ENCODE measurements at places on chromosomes 3 and 15.

DNA sequence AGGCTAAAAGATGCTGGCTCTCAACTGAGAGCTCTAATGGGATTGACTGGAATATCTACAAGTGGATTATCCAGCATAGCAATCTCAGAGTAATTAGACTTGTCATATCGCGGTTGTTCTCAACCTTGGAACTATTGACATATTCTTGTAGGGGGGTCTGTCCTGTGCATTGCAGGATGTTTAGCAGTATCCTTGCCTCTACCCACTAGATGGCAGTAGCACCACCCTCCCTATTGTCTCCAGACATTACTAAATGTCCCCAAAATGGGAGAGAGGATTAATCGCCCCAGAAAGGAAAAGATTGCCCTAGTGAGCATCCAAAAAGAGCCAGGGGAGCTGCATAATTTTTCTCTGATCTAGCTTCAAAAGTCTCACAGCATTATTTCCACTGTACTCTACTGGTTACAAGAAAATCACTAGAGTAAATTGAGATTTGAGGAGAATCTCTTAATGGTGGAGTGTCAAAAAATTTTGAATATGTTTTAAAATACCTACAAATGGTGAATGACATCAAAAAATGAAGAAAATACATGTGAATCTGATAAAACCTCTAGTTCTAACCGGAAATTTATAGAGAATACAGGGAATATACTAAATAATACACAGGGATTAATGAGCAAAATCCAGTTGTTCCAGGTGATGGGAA lies 388.2 kb upstream of the AGTR1 start:
- DNase-seq: no peak

DNA sequence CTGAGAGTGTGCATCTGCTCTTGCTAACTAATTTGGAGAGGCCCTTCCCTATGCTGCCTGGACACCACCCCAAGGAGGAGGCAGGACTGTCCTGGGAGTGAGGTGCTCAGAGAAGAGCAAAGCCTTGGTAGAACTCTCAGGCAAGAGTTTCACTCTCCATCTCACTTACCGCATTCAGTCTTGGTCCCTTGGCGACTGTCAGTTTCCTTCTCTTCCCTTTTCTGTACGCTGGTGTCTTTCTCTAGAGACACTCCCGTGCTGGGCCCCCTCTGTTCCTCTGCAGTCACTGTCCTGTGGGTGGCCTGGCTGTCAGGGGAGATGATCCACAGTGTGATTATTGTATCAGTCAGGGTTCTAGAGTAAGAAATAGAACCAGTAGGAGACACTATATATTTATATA lies 44.0 kb downstream of the IDH2 start:
- DNase-seq: peak; percentile 48

GRCh38 chr3:71039332-71039731 lies 544.2 kb downstream of the FOXP1 start:
- DNase-seq: no peak

DNA sequence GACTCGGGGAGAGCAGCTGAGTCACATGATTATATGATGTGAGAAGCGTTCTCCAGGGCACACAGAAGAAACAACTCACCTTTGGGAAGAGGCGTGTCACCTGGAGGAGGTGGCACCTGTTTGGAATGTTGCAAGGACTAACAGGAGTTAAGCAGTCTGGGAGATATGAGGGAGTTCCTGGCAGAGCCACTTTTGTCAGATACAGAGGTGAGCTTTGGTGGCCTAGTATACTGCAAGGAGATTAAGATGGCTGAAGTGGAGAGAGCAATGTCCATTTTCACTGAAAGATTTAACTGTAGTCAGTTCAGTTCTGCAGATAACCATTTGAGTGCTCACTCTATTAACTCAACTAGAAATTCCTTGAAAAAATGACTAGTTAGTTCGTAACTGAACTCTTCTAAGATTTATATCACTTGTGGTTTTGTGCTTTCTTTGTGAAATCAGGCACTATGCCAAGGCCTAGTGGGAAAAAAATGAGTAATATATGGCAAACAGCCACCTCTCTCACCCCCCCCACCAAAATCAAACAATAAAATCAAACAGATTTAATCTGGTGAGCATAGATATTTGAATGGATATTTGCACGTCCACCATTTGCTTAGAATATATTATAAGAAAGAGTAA lies 61.3 kb downstream of the CRYBG3 start:
- DNase-seq: no peak

DNA sequence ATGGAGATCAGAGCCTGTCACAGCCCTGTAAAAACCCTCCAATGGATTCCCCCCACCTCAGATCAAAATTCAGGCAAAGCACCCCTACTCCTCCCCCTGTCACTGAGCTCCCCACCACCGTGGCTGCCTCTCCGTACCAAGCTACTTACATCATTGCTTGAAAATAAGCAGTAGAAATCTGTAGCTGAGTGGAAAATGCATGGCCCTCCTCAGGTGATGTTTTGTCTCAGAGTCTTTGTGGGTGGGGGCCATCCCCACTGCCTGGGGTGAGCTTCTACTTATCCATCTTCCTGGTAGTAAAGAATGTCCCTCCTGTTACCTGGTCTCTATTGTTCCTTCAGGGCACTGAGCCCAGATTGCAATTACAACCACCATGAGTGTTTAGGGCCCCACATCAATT lies 34.5 kb downstream of the SLCO2A1 start:
- DNase-seq: no peak

DNA sequence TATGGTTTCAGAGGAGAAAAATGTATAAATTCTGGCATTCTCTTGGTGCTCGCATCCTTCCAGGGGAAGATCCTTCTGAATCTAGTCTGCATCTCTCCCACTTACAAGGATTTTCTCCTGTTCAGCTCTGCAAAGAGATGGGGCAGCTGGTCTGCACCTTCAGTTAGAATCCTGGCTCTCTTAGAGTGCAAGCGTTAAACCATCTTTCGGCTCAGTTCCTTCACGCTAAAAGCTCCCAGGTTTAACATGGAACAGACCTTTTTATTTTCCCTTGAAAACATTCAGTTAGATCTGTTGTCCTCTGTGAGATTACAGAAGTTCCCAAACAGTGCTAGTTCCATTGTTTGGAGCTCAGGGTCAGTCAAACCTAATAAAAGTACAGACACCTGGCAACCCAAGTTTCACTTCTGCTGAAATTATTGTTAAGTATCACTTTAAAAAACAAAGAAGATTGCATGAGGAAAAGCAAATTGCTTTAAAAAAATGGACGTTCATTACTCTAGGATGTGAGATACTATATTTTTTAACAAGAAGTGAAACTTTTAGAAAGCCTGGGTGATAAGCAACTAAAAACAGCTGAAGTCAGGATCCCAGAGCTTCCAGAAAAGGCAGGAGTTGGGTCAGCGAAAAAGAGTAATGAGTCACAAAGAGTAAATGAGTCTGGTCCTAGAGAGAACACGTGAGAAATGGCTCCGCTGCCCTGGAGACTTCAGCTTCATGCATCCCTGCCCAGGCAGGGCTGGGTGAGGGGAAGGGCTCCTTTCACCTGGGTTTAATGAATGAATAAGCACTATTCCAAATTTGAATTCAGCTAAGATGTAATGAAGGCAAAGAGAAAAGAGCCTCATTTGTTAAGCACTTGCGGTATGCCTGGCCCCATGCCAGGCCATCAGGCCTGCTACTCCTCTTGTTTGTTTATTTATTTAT lies 63.3 kb downstream of the ABTB1 start:
- no peak for DNase-seq

- peak; percentile 75 for DNase-seq
These were observed at the start of gene WDR5B for GRCh38 chr3:122415762-122416654. Gene WDR5B, minus strand, starts transcription at chr3:122416062. Its CDS starts 534 bp downstream, at chr3:122415528.

- no peak for DNase-seq
These were observed 57.5 kb upstream of the SIN3A start for GRCh38 chr15:75508840-75509532.

DNA sequence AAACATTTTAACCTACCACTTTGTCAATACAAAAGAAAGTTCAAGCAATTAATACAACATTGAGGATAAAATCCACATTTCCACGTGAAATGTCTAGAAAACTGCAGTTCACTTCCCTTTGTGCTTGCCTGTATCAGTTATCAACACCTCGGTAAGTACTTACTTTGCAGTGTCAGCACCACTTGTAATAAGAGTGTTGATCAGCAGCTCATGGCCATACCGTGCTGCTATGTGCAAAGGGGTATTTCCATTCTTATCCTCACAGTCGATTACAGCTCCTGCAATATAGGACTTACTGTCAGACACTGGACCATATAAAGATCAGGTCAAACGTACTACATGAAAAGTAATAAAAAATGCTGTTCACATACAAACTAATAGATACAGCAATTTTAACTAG lies 84.4 kb downstream of the ANKRD28 start:
- no peak for DNase-seq

DNA sequence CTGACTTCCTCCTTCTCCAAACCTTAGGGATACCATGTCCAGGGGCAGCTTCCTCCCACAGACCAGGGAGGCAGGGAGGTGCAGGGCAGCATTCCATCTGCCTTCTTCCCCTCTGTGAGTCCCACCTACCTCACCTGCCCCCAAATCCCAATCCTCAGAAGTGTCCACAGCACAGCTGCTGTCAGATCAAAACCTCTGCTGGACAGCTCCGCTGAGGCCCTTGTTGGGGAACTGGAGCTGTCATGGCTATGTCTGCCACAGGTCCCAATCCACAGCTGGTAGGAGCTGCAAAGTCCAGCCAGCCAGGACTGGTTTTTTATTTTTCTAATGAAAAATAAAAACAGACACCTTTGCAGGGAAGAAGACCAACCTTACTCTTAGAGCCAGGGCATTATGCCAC lies 40.7 kb upstream of the TBC1D21 start:
- DNase-seq: no peak

DNA sequence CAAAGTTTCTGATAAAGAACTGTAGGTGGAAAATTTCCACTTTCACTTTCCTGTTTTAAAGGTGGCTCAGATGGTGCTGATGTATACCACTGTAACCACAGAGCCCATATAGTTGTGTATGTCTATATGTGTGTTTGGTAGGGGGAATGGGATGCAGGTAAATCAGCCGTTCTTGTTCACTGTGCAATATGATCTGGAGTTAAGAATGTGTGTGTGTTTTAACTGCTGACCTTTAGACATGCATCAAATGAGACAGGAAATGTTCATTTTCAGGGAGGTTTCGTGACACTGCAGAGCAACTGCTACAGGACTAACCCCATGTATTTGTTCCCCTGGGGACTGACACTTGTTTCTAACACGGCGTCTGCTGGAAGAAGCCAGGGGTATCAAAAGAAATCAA lies 180.5 kb downstream of the TAFA4 start:
- no peak for DNase-seq

DNA sequence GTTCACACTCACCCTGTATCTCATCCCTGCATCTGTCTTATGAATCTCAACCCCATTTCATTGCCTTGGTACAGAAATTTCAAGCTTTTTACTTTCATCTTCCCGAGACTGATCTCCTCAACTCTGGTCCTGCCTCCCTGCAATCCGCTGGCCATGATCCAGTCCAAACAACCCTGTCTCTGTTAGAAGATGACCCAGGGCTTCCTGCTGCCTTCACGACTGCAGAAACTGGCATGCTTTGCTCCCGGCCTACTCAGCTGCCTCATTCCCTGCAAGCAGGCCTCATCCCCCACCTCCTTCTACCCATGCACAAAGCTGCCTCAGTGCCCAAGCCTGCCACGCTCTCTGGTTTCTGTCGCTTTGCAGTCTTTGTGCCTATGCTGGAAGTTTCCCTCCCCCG lies 12.4 kb downstream of the HES1 start:
- DNase-seq: no peak

DNA sequence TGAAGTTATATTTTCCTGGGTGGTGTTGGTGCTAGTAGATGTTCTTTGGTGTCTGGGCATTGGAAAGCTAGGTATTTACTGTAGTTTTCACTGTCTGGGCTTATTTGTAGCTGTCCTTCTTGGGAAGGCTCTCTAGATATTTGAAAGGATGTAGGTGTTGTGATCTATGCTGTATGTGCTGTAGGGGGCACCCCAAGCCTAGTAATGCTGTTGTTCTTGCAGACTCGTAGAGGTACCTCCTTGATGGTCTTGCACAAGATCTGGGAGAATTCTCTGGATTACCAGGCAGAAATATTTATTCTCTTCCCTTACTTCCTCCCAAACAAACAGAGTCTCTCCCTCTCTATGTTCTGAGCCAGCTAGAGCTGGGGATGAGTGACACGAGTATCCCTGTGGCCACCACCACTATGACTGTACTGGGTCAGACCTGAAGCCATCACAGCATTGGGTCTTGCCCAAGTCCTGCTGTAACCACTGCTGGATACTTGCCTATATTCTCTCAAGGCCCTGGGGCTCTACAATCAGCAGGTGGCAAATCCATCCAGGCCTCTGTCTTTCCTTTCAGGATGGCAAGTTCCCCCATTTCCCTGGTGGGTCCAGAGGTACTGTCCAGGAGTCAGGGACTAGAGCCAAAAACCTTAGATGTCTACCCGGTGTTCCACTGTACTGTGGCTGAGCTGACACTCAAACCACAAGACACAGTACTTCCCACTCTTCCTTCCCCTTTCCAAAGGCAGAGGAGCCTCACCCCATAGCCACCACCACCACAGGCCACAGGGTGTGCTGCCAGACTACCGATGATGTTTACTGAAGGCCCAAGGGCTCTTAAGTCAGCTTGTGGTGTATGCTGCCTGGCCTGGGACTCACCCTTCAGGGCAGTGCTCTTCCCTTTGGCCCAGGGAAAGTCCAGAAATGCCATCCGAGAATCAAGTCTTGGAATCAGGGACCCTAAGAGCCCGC lies 195.2 kb upstream of the DPPA4 start:
- no peak for DNase-seq

GRCh38 chr15:99974246-99974645 lies 241.0 kb upstream of the LYSMD4 start:
- DNase-seq: no peak

DNA sequence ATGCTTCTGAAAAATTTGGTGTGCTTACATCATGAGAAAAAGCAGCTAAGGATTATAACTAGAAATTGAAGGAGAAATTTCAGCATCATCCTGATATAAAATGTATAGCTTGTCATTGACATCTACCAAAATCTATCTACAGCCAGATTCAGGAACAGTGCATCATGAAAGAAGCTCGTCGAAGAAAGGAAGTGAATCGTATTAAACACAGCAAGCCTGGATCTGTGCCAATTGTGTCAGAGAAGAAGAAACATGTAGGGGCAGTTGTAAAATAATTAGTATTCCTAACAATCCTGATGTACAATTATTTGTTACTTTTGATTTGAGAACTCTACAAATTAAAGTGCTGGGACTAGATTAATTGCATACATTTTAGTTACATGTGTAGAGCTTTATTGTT lies 37.2 kb downstream of the AP4E1 start:
- no peak for DNase-seq

DNA sequence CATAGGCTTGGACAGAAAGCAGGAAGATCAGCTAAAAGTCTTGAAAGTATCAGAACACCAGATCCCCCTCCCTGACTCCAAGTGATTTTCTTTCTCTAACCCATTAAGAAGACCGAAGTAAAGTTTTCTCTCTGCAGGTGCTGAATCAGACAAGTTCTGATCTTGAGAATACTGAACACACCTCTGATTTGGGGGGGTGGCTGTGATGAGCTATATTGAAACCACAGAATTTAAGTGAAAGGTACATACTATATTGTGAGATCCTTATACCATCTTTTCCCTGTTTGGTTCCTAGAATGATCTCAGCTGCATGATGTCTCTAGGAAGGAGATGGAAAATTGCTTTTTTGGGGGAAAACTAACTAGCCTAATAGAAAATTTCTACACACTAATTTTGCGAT lies 196.0 kb downstream of the DIPK2A start:
- DNase-seq: no peak

- no peak for DNase-seq
These were observed 7.6 kb downstream of the EPHB3 start for GRCh38 chr3:184568924-184569829.
